GM12864 (cell line): ENCODE measurements at places on chromosomes 2 and 18.

DNA sequence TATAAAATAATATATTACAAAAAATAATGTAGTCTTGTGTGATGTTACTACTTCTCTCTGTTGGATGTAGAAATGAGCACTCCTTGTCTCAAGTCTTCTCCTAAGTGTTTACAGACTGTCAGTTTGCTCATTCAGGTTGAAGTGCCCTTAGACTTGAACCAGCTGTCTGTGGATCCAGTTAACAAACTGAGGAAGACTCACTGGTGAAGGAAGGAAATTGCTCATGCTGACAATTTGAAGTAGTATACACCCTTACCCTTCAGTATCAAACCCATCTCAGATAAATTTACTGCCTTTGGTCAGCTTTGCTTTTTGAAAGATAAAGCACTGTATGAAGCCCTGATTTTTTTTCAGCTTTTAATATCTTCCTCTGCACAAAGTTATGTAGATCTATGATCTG, 854.2 kb upstream of the ZEB2 start:
- no peak for DNase-seq

DNA sequence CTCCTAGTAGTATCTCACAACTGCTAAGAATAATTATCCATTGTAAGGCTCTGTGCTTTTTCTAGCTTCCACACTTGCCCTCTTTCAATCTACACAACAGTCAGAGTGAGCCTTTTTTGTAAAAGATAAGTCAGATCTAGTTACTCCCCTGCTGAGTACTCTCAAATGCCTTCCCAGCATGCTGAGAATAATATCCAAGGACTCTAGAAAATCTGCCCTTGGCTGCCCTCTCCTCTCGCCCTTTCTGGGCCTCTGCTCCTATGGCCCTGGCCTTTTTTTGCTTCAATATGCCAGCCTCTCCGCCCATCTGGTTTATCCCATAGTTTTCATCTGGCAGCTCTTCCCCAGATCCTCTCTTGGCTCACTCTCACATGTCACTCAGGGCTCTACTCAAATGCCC, 455.9 kb upstream of the UBE2E3 start:
- DNase-seq = no peak

GRCh38 chr18:42948831-42949230, 166.7 kb downstream of the RIT2 start:
- no peak for DNase-seq

GRCh38 chr2:221461901-221462300, 110.2 kb downstream of the EPHA4 start:
- no peak for DNase-seq

DNA sequence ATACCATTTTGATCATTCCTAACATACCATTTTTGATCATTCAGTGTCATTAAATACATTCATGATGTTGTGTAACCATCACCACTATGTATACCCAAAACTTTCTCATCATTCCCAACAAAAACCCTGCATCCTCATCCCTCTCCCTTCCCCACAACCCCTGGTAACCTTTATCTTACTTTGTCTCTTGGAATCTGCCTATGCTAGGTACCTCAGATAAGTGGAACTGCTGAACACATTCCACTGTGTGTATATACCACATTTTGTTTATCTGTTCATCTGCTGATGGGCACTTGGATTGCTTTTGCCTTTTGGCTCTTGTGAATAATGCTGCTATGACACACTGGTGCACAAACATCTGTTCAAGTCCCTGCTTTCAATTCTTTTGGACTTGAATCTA, 83.8 kb upstream of the TFCP2L1 start:
- no peak for DNase-seq

DNA sequence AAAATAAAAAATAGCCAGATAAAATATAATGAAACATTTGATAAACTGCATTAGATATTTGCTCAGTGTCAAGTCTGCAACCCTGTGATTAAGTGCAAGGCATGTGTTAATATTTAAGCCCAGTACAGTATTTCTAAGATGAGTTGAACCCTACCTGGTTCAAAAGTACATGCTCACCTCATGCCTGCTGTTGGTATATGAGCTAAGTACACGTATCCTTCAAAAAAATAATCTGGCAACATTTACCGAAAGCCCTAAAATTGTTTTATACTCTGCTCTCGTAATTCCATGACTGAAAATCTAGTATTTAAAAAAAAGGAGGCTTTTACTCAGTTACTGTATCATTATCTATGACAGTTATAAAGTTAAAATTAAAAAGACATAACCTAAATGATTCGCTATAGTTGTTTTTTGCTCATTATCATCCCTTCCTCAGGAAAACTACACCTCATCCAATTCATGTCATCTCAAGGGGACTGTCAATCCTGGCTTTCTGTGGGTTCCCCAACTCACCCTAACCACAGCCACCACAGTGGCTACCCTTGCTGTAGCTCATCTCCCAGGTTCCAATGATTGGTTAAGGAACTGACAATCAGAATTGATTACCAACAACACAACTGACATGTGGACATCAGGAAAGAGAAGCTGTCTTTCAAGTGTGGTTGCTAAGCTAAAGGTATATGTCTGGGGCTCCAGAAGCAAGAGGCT, 10.6 kb downstream of the TLK1 start:
- no peak for DNase-seq

GRCh38 chr2:53484531-53484930, 283.1 kb upstream of the CHAC2 start:
- no peak for DNase-seq

GRCh38 chr2:240997141-240997855, 1.1 kb upstream of the SNED1 start:
- DNase-seq = no peak

DNA sequence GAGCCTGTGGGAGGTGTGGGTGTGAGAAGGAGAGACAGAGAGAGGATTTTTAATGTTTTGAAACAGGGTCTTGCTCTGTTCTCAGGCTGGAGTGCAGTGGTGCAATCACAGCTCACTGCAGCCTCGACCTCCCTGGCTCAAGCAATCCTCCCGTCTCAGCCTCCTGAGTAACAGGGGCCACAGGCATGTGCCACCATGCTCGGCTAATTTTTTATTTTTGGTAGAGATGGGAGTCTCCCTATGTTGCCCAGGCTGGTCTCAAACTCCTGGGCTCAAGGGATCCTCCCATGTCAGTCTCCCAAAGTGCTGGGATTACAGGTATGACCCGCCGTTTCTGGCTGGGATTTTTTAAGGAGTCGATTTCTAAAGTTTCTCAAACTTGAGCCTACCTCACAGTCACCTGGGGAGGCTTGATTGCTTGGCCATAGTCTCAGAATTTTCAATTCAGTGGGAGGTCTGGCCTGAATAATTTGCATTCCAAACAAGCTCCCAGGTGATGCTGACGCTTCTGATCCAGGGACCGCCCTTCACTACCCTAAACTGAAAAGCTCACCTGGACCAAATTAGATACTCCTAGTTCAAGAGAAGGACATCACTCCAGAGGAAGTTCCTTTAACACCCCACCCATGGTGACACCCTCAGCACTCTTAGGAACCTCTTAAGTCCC, 70.8 kb upstream of the SLC1A4 start:
- no peak for DNase-seq
